EL (cell line): ENCODE measurements at places on chromosomes 5 and 9.

- DNase-seq = no peak
Measured at GRCh38 chr9:21078702-21079101, 960 bp upstream of the IFNB1 start.

DNA sequence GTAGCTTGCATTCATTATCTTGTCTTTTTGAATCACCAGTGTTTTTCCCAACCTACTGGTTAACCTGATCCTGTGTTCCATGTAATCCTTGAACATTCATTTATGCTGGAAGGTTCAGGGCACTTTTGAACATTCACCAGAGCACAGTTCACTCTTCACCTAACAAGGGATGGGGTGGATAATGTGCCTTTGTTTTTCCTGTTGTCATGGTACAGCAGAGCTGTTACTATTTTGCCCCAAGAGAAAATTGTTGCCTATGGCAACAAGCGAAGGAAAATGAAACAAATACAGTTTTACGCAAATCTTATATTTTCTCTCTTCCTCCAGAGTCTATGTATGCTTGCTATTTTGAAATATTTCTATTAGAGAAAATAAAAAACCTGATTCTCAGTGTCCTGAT, 60.3 kb upstream of the RIOK2 start:
- no peak for DNase-seq

- no peak for DNase-seq
Measured at GRCh38 chr9:6781476-6781875, 23.7 kb downstream of the KDM4C start.

DNA sequence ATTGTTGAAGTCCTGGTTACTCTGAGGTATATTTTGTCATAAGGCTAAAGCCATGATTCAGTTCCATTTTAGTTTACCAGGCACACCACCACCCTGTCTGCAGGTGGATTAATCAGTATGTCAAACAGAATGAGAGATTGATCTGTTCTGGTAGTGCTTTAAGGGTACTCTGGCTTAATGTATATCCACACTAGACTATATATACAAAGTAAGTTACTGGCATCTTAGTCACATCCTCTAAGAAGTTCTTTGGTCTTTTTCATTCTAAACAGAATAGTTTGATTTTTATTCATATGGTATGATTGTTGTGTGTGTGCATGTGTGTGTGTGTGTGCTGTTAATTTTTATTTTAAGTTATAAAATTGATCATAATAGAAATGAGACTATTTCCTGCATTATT, 61.8 kb downstream of the RAB24 start:
- no peak for DNase-seq

DNA sequence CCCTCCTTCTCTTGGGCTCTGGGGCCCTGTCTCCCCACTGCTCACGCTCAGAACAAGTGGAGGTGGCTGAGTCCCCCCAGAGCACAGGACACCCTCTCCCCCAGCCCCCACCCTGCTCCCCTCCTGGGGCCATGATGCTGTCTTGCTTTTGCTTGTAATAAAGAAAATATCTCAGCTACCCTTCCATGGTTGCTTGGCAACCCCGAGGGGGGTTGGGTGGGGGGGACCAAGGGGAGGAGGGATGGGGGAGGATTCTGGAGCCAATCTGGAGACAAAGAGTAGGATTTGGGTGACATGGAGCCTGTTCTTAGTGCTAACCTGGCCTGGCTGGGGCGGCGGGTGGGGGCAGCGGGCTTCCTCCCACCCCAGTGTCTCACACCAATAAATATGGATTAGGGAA, 16.1 kb upstream of the CERCAM start:
- no peak for DNase-seq

GRCh38 chr9:133609311-133610098, at the start of gene FAM163B:
FAM163B (minus strand) TSS chr9:133609389; CDS start chr9:133580223, 29,166 bp downstream.
- no peak for DNase-seq

GRCh38 chr5:132007399-132008162, 3.9 kb downstream of the ACSL6 start:
- DNase-seq = peak; percentile 77

GRCh38 chr9:21779397-21779796, 23.0 kb upstream of the MTAP start:
- DNase-seq = peak; percentile 23
